ENCODE measurements at places on chromosomes 12 and 14.

- DNase-seq, result no peak
Measured at GRCh38 chr12:88238406-88238805, 96.3 kb downstream of the TMTC3 start.

GRCh38 chr12:106769546-106769945 lies 4.9 kb upstream of the RIC8B start:
- no peak for DNase-seq

- DNase-seq, result no peak
Measured at GRCh38 chr12:12546314-12546772, 16.3 kb downstream of the DUSP16 start.

DNA sequence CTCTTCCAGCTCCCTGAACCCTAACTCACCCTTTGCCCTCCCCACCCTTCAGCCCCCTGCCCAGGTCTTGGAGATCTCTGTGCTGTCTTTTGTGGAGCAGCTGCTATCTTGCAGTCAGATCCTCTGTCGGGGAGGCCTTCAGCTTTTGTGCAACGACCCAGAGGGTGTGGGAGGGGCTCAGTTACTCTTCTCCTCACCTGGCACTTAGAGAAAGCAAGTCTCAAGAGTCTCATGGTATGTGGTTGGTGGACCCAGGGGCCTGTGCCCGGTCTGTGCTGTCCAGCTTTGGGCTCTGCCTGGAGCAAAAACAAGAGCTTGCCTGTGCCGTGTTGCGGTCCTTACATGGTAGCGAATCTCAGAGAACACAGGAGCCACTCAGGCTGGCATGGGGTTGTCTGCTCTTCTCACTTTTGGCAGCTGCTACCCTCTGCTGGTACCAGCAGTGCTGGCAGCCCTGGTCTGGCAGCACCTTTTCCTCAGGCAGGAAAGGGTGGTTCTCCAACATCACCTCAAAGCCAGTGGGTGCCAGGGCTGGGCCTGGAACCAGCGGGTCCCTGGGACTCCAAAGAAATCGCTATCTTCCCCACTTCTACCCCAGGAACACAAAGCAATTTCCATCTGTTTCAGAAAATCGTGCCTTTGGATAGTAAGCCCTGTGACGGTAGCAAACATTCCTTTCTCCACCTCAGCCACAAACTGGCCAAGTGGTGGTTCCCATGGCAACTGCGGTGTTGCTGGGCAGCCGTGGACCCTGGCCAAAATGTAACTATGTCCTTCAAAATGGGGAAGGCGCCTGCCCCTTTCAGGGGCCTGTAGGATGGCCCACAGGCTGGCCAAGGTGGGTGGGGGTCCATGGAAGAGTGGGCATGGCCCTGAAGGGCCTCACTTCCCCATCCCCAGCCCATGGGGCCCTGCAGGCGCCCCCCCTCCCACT lies 90.0 kb downstream of the RIN3 start:
- DNase-seq, result no peak

- DNase-seq, result no peak
Measured at GRCh38 chr12:119249383-119250155, 70.8 kb downstream of the HSPB8 start.

DNA sequence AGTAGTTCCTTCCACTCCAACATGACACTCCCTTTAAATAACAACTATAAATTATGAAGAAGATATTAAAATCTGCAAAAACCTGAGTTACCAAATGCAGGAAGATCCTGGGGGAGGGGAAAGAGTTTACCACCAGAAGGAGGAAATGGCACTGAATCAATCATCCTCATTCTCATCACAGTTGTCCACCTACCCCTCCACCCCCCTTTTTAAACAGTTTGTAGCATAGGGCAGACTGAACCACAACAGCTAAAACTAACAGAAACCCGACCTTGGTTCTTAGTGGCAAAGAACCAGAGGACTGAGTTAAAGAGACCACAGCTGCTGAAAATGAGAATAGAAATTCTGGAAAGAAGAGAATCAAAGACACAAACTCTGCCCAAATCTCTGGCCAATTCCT lies 189.5 kb downstream of the MED13L start:
- DNase-seq, result no peak

GRCh38 chr14:59004012-59004411 lies 184.5 kb upstream of the DAAM1 start:
- no peak for DNase-seq

DNA sequence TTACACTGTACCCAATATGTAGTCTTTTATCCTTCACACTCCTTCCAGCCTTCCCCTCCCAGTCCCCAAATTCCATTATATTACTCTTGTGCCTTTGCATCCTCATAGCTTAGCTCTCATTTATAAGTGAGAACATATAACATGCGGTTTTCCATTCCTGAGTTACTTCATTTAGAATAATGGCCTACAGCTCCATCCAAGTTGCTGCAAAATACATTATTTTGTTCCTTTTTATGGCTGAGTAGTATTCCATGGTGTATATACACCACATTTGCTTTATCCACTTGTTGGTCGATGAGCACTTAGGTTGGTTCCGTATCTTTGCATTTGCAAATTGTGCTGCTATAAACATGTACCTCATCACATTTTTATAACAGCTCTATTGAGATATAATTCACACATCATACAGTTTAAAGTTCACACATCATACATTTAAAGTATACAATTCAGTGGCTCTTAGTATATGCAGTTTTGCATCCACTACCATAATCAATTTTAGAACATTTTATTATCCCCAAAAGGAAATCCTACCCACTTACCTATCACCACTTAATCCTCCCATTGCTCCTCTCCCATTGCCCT lies 23.5 kb downstream of the RBMS2 start:
- DNase-seq, result no peak

- DNase-seq, result no peak
Measured at GRCh38 chr12:18468246-18469075, 207.1 kb downstream of the PIK3C2G start.

GRCh38 chr14:82778008-82778590 lies 1244.4 kb upstream of the SEL1L start:
- no peak for DNase-seq

GRCh38 chr12:20189767-20190166 lies 178.6 kb upstream of the PDE3A start:
- no peak for DNase-seq

DNA sequence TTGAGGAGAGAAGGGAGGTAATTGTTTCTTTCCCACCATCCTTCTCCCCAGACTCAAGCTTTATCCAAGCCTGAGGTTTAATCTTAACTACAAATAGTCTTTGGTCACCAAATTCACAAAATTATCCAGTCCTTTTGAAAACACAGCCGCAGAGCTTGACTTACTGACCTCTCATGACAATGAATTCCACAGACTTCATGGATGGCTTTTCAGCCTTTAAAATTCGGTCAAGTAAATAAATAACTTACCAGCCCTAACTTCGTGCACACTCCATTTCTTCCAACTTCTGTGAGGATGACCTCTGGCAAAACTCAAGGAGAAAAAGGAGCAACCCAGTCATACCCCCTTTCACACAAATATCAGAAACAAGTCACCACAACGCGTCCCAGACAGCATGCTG lies 137.0 kb upstream of the CDKN3 start:
- no peak for DNase-seq

- no peak for DNase-seq
Measured at GRCh38 chr14:74577247-74577947, 34.6 kb downstream of the LTBP2 start.

DNA sequence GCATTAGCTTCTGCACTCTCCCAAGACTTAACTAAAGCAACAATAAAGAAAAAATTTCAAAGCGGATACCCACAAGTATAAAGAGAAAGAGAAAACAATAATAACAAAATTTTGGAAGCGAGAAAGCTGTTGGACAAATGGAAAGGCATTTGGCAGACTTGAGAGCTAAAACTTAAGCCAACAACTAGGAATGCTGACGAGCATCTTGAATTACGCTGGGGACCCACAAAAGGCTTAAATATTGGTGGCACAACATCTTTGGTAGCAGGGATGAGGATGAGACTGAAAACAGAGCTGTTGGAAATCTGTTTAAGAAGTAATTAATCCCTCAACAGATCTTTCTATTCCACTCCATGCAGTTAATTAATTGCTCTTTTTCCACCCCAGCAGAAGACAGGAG lies 49.8 kb downstream of the LLPH start:
- DNase-seq, result no peak

GRCh38 chr12:122064025-122064777 lies 14.4 kb upstream of the MLXIP start:
- DNase-seq, result no peak

DNA sequence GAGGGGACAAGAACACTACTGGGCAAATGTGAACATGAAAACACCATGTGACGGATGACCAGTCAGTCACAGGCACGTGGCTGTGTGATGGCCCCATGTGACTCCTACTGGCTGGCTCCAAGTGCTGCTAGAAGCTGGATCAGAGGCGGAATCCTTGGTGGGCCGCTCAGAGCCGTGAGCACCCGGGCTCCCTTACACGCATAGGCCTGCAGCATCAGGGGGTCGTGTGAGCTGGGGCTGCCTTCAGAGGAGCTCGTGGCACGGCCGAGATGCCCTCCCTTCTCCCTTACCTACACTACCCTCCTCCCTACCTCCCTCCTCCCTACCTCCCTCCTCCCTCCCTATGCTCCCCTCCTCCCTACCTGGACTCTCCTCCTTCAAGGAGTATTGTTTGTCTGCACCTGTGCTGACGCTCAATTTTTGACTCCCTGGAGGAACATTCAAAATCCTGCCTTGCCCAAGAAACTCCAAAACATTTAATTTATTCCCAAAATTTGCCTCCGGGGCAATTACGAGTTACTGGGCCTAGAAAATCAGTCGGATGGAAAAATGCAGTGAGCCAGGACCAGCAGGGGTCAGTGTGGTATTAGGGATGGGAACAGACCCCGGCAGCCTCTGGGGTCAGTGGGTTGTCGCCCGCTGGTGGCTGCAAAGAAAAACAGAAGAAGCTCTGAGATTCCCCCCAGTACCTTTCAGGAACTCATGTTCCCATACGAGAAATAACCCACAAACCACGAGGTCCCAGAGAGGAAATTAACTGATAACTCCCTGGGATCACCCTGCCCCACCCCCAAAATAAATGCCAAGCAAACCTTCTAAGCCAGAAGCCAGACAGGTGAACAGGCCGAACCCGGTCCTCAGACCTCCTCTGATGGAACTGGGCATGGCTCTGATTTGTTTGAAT lies 61.3 kb downstream of the C14orf132 start:
- DNase-seq, result no peak

DNA sequence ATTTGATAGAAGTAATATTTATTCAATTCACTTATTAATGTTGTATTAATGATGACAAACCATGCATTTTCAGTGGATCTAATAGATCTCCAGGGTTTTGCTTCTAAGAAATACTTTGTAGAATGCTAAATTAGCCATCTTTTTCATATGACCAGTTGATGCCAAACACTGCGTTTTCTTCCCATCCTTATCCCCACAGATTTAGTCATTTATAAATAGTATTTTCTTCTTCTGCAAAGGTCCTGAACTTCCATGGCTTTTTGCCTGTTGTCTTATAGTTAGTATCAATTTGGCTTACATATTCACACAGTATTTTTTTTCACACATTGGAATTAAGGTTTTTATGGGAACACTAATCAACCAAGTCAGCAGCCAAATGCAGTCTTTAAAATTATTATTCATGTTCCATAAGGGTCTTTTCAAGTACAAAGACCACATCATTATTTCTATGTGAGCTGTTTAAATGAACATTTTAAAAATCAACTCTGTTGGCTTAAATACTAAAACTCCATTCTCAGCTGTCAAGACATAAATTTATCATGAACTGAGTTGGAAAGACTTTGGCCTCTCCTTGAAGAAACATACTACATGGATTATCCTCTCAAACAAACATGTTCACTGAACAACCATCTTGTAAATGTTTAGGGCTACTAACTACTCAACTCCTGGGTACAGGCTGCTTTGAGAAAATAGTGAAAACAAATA lies 1278.4 kb upstream of the FLRT2 start:
- no peak for DNase-seq

GRCh38 chr12:46903058-46903457 lies 77.3 kb upstream of the SLC38A4 start:
- DNase-seq, result no peak

- no peak for DNase-seq
Measured at GRCh38 chr14:26056036-26056616, 541.7 kb downstream of the NOVA1 start.

- DNase-seq, result no peak
Measured at GRCh38 chr14:24071144-24071697, at the start of gene CPNE6. CPNE6 (plus strand) TSS chr14:24071562; CDS start chr14:24072937, 1,375 bp downstream.

DNA sequence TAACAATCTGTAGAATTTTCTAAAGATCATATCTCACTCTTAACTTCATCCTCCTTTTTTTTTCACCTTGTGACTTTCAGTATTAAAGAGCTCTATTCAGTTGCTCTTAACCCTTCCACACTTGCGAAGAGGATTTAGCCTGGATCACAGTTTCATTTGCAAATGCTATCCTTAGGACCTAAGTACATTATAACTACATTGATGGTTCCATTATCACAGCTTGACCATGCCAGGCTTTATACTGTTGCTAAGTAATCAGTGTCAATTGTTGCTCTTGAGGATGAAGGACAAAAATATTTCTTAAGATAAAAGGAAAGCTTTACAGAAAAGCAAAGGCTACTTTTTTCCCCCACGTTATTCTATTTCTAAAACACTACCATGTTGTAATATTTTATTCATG lies 122.2 kb downstream of the PDZRN4 start:
- DNase-seq, result no peak

DNA sequence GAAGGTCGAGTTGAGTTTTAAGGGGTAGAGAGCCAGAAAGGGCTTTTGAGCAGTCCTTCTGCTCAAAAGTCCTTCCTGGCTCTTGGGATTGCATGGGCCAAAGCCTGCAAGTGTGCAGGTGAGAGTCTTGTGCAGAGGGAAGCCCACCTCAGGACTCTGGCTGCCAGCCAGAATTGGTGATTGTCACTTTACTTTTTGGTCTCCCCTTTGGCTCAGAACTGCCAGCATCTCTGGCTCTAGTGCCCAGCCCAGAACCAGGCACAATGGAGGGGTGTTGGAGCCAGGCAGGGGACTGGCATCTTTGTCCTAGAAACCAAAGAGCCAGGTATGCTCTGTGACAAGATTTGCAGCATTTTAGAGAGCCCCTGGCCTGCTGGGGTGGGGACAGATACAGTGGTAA lies 23.5 kb downstream of the FAM222A start:
- no peak for DNase-seq

GRCh38 chr14:86597279-86597678 lies 1067.3 kb downstream of the FLRT2 start:
- DNase-seq, result no peak

DNA sequence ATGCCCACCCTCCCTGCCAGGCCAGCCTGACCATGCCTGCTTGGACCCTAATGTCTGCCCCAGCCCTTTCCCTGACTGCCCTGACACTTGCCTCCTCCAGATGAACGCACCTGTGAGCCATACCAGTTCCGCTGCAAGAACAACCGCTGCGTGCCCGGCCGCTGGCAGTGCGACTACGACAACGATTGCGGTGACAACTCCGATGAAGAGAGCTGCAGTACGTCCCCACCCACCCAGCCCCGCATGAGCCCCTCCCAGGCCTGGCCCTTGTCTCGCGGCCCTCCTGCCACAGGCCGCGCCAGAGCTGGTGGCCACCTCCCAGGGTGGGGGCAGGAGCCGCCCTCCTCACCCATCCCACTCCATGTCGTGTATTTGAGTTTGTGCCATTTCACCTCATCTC lies 14.3 kb upstream of the NXPH4 start:
- DNase-seq, result no peak

GRCh38 chr14:64614805-64615391 lies 65.1 kb downstream of the PPP1R36 start:
- DNase-seq, result no peak

- DNase-seq, result no peak
Measured at GRCh38 chr14:101932673-101933072, 31.7 kb upstream of the DYNC1H1 start.

Data from esophagus squamous epithelium (tissue), 5 donors.